ENCODE measurements at places on chromosomes 3 and 15.

DNA sequence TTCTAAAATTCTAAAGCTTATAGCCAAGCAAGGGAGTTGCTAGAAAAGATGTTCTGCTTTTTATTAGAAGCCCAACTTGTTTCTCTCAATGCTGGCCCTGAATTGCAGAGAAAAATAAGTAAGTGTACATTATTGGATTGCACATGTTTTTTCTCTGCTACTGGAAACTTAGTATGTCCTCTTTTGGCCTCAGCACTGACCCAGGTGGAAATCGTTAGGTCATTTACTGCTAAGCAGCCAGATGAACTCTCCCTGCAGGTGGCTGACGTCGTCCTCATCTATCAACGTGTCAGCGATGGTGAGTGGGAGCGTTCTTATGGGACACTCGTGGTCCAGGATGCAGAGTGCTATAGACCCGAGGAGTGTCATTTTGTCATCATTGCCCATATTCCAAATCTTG is 69.8 kb downstream of the DHX36 start:
- no peak for DNase-seq
- no peak overlapping the region for H3K4me3 ChIP-seq
- peaks cover 55% of the 10 kb centered on the region for H3K36me3 ChIP-seq
- H3K27ac ChIP-seq, result no peak overlapping the region
- no peaks in the 10 kb centered on the region for H3K27me3 ChIP-seq

- DNase-seq, result no peak
- H3K4me3 ChIP-seq, result no peak overlapping the region
- H3K27ac ChIP-seq, result no peak overlapping the region
- H3K27me3 ChIP-seq, result no peaks in the 10 kb centered on the region
- H3K4me1 ChIP-seq, result no peaks in the 10 kb centered on the region
Observed at GRCh38 chr3:186406669-186407635, 44.9 kb upstream of the DGKG start.

DNA sequence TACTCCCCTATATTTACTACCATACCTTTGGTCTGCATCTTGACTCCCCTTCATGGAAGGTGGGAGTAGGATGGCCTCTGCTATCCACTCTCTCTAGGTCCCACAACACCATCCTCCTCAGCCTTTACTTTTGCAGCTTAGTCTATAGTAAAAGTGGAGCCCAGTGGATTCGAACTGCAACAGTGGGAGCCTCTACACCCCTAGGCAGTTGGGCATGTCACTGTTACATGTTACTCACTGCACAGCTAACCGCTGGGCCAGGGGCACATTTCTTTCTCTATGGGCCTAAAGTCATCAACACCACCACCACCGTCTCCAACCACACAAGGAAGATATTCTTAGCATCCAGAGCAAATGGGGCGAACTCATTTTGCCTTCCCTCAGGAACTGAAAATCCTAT is 62.9 kb downstream of the KLF13 start:
- H3K4me1 ChIP-seq, result peaks cover 65% of the 10 kb centered on the region
- H3K27me3 ChIP-seq, result no peaks in the 10 kb centered on the region
- H3K36me3 ChIP-seq, result peaks cover 29% of the 10 kb centered on the region
- peak overlapping the region; percentile 27 for H3K27ac ChIP-seq

DNA sequence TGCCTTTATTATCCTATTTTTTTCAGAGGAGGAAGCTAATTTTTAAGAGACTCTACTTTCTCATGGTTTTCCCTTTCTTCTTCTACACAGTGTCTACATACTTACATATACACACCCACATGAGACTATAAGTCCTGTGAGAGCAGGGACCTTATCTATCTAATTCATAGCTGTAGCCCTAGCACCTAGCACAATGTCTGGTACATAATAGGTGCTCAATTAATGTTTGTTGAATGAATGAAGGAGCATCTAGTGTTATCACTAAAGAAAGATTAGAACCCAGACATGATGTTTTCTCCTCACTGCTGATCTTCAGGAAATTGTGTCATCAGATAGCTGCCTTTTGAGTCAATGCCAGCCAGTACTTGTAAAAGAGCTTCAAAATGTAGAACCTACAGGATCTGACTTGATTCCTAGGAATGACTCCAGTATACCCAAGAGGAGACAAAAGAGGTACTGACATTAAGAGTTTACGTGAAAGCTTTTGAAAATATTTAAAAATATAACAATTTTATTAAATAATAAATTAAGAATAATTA is 2.5 kb downstream of the SCG5 start:
- no peak overlapping the region for H3K27ac ChIP-seq
- no peaks in the 10 kb centered on the region for H3K27me3 ChIP-seq
- no peak overlapping the region for H3K4me3 ChIP-seq
- peaks cover 48% of the 10 kb centered on the region for H3K36me3 ChIP-seq
- DNase-seq, result no peak
- peaks cover 3% of the 10 kb centered on the region for H3K4me1 ChIP-seq

DNA sequence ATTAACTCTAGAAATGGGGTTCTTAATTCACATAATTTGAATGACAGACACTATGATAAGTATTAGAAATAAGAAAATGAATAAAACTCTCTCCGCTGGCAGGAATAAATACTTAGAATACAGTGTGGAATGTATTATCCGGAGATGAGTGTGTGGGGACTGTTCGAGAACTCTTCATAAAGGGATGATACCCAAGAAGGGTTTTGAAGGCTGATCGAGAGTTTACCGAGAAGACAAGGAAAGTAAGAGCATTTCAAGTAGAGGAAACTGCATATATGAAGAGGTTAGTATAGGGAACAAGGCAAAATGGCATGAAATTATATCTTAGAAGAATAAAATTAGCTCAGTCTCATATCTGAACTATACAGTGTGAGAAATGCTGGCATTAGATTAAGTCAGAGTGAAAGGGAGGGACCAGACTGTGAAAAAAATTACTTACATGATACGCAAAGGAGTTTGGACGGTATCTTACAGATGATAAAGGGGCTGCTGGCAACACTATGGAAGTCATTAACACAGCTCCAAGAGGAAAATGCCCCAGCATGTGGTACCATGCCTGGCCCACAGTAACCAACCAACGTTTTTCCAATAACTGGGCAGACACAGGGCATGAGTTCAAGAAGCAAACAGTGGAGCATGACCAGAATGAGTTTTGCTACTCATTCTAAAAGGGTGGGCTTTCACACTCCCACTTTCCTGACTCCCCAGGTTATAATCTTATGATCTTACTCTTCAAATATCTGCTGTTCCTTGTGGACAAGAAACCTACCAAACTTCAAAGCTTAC is 6.5 kb downstream of the DCBLD2 start:
- no peak for DNase-seq
- H3K4me3 ChIP-seq, result no peak overlapping the region
- no peak overlapping the region for H3K27ac ChIP-seq
- H3K4me1 ChIP-seq, result no peaks in the 10 kb centered on the region

GRCh38 chr3:32366638-32367397 is 24.8 kb upstream of the CMTM7 start:
- no peak overlapping the region for H3K4me3 ChIP-seq
- no peaks in the 10 kb centered on the region for H3K36me3 ChIP-seq
- H3K4me1 ChIP-seq, result peaks cover 14% of the 10 kb centered on the region
- H3K27me3 ChIP-seq, result no peaks in the 10 kb centered on the region

DNA sequence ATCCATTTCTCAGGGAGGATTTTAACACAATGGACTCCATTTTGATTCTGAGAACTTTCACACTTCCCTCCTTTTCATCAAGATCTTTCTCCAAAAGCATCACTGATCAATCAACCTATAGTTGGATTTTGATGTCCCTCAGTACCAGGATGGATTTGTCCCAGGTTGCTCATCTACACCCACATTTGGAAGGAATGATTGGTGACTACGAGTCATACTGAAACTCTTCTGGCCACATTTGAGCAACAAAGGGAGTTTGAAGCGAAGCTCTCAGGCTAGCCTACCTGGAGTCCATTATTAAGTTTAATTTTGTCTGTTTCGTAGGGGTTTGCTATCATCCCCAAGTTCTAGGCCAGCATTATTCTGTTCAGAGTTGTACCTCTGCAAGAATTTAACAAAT is 31.3 kb upstream of the ATP8B4 start:
- H3K36me3 ChIP-seq, result no peaks in the 10 kb centered on the region
- H3K27me3 ChIP-seq, result peaks cover 2% of the 10 kb centered on the region
- no peak overlapping the region for H3K4me3 ChIP-seq
- no peak for DNase-seq
- no peak overlapping the region for H3K27ac ChIP-seq
- peaks cover 22% of the 10 kb centered on the region for H3K4me1 ChIP-seq

- no peaks in the 10 kb centered on the region for H3K4me1 ChIP-seq
- H3K4me3 ChIP-seq, result no peak within 1 kb of the TSS
- no peak for DNase-seq
- H3K27me3 ChIP-seq, result peaks cover 49% of the 10 kb centered on the region
Observed at GRCh38 chr15:69298697-69299441, at the start of gene PAQR5. Gene PAQR5 (plus strand): TSS chr15:69298912. CDS start chr15:69360081, 61,169 bp downstream.

- DNase-seq, result no peak
- no peaks in the 10 kb centered on the region for H3K4me1 ChIP-seq
- H3K27ac ChIP-seq, result no peak overlapping the region
- H3K4me3 ChIP-seq, result no peak overlapping the region
- H3K27me3 ChIP-seq, result no peaks in the 10 kb centered on the region
- peaks cover 7% of the 10 kb centered on the region for H3K36me3 ChIP-seq
Observed at GRCh38 chr3:172194702-172195406, 155.5 kb downstream of the FNDC3B start.

DNA sequence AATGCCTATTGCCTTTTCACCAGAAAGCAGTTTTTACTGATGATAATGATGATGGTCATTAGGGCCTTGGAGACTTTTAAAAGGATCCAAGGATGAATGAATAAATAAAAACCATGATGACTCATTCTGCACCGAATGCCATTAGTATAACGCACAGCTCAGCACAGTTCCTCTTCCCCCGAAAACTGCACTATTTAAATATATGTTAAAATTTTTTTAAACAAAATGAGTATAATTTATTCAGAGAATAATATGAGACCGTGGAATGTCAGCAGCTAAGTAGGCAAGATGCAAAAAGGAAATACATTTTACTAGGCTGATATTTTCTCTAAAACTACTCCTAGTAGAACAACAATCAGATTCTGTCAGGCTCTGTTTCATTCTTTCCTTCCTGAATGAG is 83.4 kb upstream of the NANOGP8 start:
- no peak for DNase-seq
- H3K36me3 ChIP-seq, result no peaks in the 10 kb centered on the region
- no peak overlapping the region for H3K27ac ChIP-seq
- H3K4me3 ChIP-seq, result no peak overlapping the region
- H3K4me1 ChIP-seq, result no peaks in the 10 kb centered on the region
- H3K27me3 ChIP-seq, result no peaks in the 10 kb centered on the region

DNA sequence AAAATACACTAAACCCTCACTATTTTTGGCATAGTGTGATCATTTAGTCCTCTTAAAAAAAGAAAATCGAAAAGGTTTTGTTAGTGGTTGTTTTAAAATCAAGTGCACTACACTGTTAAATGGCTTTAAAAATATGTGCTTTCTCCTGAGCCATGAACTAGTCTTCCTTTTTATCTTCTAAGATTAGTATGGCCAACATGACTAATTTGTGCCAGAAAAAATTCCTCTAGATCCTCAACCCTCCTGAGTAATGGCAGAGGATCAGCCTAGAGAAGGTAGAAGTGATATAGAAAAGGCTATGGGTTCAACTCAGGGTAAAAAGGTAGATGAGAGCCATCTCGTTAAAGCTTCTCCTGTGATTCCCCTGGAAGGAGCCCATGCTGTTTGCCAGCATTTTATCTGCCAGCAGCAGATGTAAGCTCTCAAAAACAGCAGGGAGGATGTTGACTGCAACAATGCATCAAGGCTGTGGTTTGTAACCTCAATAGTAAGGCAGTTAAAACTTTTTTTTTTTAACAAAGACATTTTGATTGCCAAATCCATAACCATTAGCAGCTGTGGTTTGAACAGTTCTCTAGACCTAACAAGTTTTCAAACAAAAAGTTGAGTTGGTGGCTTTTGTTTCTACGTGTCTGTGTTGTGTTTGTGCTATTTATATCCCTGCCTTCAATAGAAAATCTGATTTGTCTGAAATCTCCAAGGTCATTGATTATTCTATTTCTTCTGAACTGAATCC is 30.2 kb upstream of the ZNF609 start:
- H3K27ac ChIP-seq, result peak overlapping the region; percentile 90
- peak overlapping the region; percentile 31 for H3K4me3 ChIP-seq

DNA sequence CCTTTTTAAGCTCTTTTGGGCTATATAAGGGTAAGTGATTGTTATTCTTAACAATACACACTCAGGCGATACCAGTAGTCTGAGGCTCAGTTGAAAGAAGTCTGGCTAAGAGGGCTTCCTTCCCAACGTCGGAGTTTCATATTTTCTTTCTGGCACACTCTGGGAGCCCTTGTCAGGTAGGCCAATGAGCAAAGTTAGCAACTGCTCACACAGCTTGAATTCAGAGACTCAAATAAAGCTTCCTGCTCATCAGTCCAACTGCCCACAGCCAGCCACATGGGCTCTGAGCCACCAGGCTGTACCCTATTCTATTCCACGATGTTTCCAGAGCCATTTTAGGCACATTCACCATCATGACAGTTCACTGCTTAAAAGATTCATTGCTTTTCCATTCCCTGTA is 155.1 kb upstream of the TBL1XR1 start:
- H3K27me3 ChIP-seq, result peaks cover 3% of the 10 kb centered on the region
- H3K4me1 ChIP-seq, result peaks cover 16% of the 10 kb centered on the region
- no peak for DNase-seq

DNA sequence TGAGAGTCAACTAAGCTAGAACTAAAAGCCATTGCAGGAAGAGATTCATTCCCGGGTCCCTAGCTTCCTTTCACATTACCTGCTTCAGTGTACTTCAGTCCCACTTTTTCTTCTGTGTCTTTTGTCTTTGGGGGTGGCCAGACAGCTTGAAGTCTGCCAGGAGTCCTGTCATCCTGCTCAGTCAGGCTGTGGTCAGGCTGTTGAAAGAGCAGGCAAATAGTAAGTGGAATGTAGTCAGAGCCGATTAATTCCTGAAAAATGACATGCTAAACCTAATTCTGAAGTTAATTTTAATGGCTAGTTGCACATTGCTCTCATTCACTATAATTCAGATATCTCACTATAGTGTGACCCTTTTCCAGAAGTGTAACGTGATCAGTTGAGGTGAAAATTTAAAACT is 129.6 kb downstream of the FMN1 start:
- H3K36me3 ChIP-seq, result no peaks in the 10 kb centered on the region
- no peak overlapping the region for H3K4me3 ChIP-seq
- H3K27ac ChIP-seq, result no peak overlapping the region

DNA sequence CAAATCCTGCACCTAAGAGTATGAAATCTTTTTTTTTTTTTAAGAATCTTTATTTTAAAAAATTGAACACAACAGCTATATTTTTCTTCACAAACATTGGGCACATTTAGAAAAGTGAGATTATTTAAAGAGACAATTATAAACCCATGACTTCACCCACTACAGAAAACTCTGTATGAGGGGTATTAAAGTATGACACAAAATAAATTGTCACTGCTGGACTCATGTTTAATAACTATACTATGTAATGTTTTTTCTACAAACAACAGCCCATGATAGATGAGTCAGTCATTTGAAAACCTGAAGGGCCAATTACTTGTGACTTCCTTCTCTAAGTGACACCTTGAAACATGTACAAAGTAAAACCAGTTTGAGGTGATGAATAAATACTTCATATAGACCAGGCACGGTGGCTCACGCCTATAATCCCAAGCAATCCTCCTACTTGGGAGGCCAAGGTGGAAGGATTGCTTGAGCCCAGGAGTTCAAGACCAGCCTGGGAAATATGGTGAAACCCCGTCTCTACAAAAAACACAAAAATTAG is 36.0 kb downstream of the AQR start:
- peaks cover 13% of the 10 kb centered on the region for H3K4me1 ChIP-seq
- no peak overlapping the region for H3K4me3 ChIP-seq
- H3K27me3 ChIP-seq, result no peaks in the 10 kb centered on the region
- no peak for DNase-seq

GRCh38 chr3:127061641-127062040 is 78.7 kb downstream of the PLXNA1 start:
- no peaks in the 10 kb centered on the region for H3K4me1 ChIP-seq
- peaks cover 10% of the 10 kb centered on the region for H3K27me3 ChIP-seq
- DNase-seq, result no peak
- H3K36me3 ChIP-seq, result no peaks in the 10 kb centered on the region
- no peak overlapping the region for H3K4me3 ChIP-seq
- H3K27ac ChIP-seq, result no peak overlapping the region
